ENCODE measurements at places on chromosomes 16 and 17. TPM values are rescaled to one million over a fixed set of nuclear protein-coding genes. Genes with fewer than 3 reads are reported as not detected.

The ARHGAP23 gene
- 27.3 TPM for total RNA-seq

The SCGB1C2 gene
- total RNA-seq = not detected

The CTRB2 gene
- total RNA-seq = not detected

The SCIMP gene
- 2.3 TPM for total RNA-seq

The PPY gene
- total RNA-seq = not detected

The SLC5A2 gene
- total RNA-seq = 0.55 TPM

The CCL17 gene
- total RNA-seq = not detected

The KRTAP2-1 gene
- total RNA-seq = not detected

The LLGL2 gene
- total RNA-seq = 65.3 TPM

The MYH10 gene
- 56.6 TPM for total RNA-seq
